ENCODE measurements at places on chromosomes 1 and 21. TPM values are rescaled to one million over a fixed set of nuclear protein-coding genes. Genes with fewer than 3 reads are reported as not detected.
A peak's percentile ranks its signal among the peaks of the same experiment; 100 is the strongest.

- H3K4me1 ChIP-seq: peaks cover 51% of the 10 kb centered on the region
- no peak for DNase-seq
- H3K4me3 ChIP-seq: peak overlapping the region; percentile 82
- no peaks in the 10 kb centered on the region for H3K27me3 ChIP-seq
- H3K36me3 ChIP-seq: peaks cover 8% of the 10 kb centered on the region
These were observed 602 bp downstream of the KIAA0319L start for GRCh38 chr1:35556484-35557117.

Gene LAMC1
- total RNA-seq: 137 TPM

DNA sequence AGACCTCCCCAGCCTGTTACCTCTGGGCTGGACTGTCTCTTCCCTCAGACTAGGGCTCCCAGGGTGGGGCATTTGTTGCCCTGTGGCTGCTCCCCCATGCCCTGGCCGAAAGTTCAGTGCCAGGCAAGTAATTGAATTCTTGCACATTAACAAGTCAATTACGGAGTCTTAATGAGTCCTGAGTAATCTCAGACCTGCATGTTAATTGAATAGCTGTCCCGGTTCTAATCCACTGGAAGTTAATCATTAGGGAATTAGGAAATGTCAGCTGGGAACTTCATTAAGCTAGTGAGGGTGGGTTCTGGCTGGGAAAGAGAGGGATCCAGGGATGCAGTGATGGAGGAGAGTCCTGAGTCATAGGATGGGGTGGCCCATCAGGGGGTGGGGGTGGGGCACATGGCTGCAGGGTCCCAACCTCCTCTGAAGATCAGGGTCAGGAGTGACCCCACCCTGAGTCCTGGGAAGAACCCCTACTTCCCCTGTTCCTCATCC lies 47.1 kb upstream of the CSF3R start:
- no peaks in the 10 kb centered on the region for H3K36me3 ChIP-seq
- DNase-seq: no peak
- no peak overlapping the region for H3K4me3 ChIP-seq
- H3K4me1 ChIP-seq: no peaks in the 10 kb centered on the region
- H3K27ac ChIP-seq: no peak overlapping the region
- peaks cover 20% of the 10 kb centered on the region for H3K27me3 ChIP-seq

DNA sequence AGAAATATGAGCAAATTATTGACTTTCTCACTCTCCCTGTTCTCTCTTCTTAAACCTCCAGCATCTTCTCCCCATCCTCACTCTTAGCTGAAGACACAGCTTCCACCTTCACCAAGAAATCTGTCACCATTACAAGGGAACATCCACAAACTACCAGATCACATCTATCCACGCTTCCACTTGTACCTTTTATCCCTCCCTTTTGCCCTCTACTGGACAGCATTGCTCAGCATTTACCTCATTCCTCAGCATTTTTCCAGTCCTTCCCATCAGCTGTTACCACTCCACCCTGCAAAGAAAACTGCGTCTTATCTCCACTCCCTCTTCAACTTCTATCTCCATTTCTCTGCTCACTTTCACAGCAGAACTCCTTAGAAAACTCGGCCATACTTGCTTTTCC lies 42.6 kb downstream of the KCNJ6 start:
- H3K27ac ChIP-seq: no peak overlapping the region
- H3K4me3 ChIP-seq: no peak overlapping the region
- DNase-seq: no peak
- H3K4me1 ChIP-seq: no peaks in the 10 kb centered on the region

DNA sequence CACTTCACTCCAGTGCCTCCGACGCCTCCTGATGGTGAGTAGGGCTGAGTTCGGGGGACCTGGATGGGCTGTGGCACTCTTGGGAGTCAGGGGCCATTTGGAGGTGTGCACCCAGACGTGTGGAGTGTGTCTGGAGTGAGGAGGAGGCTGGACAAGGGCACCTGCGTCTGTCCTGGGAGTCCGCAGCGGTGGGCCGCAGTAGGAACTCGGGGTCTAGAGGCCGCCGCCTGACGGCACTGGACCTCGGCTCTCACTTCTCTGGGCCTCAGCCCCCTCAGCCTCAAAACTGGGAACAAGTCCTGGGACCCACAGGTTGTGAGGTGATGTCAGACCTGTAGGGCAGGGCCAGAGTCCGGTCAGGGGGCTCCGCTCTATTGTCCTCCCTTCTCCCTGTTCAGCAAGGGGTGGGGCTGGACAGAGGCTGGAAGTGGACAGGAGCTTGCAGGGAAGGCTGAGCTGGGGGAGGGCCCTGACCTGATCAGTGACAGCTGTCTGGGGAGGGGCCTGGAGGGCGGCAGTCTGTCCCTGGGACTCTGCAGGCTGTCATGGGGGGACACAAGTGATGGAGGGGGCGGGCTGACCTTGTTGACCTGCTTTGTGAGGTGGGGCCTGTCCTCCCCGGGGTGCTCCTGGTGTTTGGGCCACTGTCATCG lies 15.5 kb downstream of the AGRN start:
- no peak overlapping the region for H3K4me3 ChIP-seq
- peaks cover 18% of the 10 kb centered on the region for H3K36me3 ChIP-seq
- no peaks in the 10 kb centered on the region for H3K27me3 ChIP-seq
- DNase-seq: no peak
- H3K27ac ChIP-seq: no peak overlapping the region

DNA sequence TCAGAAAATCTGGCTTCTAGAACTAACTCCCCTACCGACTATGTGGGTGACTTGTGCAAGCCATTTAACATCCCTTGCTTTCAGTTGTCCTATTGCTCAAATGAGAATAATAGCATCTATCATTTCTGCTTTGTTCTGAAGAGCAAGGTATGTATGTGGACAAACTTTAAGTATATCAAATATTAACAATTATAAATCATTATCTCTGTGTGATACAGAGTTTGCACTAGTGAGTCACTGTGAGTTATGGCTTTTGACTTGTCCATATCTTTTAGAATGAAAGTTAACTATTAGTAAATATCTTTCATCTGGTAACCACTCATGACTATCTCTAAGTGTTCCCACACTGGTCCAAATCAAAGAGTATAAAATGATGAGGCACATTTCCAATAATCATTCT lies 812.9 kb upstream of the ADGRL2 start:
- H3K4me1 ChIP-seq: no peaks in the 10 kb centered on the region
- H3K27ac ChIP-seq: no peak overlapping the region
- H3K4me3 ChIP-seq: no peak overlapping the region
- no peaks in the 10 kb centered on the region for H3K36me3 ChIP-seq
- no peaks in the 10 kb centered on the region for H3K27me3 ChIP-seq
- no peak for DNase-seq

DNA sequence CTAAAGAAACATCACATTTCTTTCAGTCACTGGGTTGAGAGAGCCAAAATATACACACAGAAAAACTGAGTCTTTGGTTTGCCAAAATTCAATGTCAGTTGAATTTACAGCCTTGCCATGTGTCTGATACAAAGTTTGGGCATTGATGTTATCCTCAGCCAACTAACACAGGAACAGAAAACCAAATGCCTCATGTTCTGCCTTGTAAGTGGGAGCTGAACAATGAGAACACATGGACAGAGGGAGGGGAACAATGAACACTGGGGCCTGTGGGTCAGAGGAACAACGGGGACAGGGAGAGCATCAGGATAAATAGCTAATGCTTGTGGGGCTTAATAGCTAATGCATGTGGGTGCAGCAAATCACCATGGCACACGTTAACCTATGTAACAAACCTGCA lies 39.6 kb upstream of the C21orf91 start:
- H3K27ac ChIP-seq: no peak overlapping the region
- H3K36me3 ChIP-seq: no peaks in the 10 kb centered on the region
- 0 out of 2 replicates have a peak, but pooled peaks cover 1% of the 10 kb centered on the region for H3K27me3 ChIP-seq
- no peaks in the 10 kb centered on the region for H3K4me1 ChIP-seq
- DNase-seq: no peak
- H3K4me3 ChIP-seq: no peak overlapping the region

Gene RAB25
- total RNA-seq: 0.20 TPM

Gene SLC16A4
- 0.60 TPM for total RNA-seq

Gene SH2D2A
- 0.73 TPM for total RNA-seq

Gene PRUNE1
- total RNA-seq: 19.0 TPM

DNA sequence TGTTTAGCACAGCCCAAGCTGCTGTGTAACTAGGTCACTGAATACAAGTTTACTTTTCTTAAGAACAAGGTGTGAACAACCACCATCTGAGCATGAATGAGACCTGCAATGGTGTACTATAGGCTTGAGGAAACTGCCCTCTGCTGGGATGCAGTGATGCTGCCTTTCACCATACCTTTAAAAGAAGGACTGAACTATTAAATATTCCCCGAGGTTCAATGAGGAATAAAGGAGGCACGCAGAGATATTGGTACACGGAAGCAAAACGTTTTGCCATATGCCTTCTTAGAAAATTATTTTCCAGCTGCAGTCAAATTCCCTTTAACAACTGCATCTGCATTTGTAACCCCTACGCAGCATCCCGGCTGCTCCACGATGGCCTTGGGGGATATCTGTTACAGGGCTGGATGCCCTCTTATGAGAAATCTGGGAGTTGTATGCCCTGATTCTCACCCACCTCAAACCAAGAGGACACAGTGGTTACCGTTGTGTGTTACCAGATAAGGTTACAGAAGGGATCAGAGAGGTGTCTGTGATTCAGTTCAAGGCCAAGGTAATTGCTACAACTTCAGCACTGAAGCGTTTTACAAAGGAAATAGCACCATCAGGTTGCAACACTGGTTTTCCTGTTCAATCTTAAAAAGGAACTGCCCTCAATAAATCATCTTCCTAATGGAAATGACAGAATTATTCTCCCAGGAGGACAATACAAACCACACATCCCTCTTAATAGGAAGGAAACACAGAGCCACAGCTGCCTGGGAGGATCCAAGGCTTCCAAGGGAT lies 470.5 kb downstream of the LTN1 start:
- no peak overlapping the region for H3K27ac ChIP-seq
- no peaks in the 10 kb centered on the region for H3K4me1 ChIP-seq
- H3K4me3 ChIP-seq: no peak overlapping the region
- DNase-seq: no peak
- H3K27me3 ChIP-seq: no peaks in the 10 kb centered on the region
- H3K36me3 ChIP-seq: no peaks in the 10 kb centered on the region

DNA sequence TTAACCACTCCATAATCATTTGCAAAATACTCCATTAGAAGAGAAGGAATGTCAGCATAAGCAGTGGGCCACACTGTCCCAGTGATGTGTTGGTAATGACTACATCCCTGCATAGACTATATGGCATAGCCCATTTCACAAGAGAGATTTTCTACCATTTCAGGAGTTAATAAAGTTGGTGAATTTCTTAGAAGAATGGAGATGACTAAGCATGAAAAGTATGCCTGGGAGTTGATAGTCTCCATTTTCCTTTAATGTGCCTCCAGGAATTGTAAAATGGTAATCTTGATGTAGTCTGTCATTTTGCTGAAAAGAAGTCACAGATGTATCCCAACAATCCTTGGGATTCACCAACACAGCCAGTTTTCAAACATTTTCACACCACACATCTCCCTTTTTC lies 608.8 kb upstream of the CHRM3 start:
- no peaks in the 10 kb centered on the region for H3K4me1 ChIP-seq
- H3K4me3 ChIP-seq: no peak overlapping the region
- no peak overlapping the region for H3K27ac ChIP-seq
- no peak for DNase-seq

- no peaks in the 10 kb centered on the region for H3K27me3 ChIP-seq
- H3K4me3 ChIP-seq: no peak overlapping the region
- H3K36me3 ChIP-seq: no peaks in the 10 kb centered on the region
- DNase-seq: no peak
These were observed 21.6 kb upstream of the SLAMF6 start for GRCh38 chr1:160544647-160545046.

Gene TMCC2
- 0.21 TPM for total RNA-seq

DNA sequence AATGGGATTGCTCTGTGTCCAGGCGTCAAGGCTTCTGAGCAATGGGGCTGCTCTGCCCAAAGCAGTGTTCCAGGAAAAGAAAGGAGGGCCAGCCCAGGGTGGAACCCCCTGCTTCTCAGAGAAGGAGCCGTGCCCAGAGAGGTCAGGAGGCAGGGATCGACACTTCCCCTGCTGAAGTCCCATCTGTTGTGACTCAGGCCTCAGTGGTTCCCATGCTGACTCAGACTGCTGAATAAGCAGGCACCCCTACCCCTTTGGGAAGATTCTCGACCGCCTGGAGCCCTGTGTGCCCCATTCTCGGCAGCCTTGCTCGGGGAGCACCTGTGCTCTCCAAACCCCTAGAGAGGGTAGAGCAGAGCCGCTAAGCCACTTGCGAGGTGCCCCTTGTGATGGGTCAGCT lies 23.9 kb downstream of the PKP1 start:
- no peaks in the 10 kb centered on the region for H3K36me3 ChIP-seq
- DNase-seq: no peak
- H3K4me3 ChIP-seq: no peak overlapping the region
- peaks cover 10% of the 10 kb centered on the region for H3K4me1 ChIP-seq
- H3K27ac ChIP-seq: no peak overlapping the region
- H3K27me3 ChIP-seq: peaks cover 1% of the 10 kb centered on the region

GRCh38 chr21:34335316-34335715 lies 28.5 kb upstream of the KCNE2 start:
- H3K27me3 ChIP-seq: peaks cover 43% of the 10 kb centered on the region
- DNase-seq: no peak
- peaks cover 13% of the 10 kb centered on the region for H3K4me1 ChIP-seq
- no peaks in the 10 kb centered on the region for H3K36me3 ChIP-seq
- no peak overlapping the region for H3K4me3 ChIP-seq
- no peak overlapping the region for H3K27ac ChIP-seq

- H3K36me3 ChIP-seq: peaks cover 13% of the 10 kb centered on the region
- no peaks in the 10 kb centered on the region for H3K27me3 ChIP-seq
- H3K4me3 ChIP-seq: no peak overlapping the region
- DNase-seq: no peak
- no peaks in the 10 kb centered on the region for H3K4me1 ChIP-seq
- H3K27ac ChIP-seq: no peak overlapping the region
These were observed 11.1 kb downstream of the POFUT2 start for GRCh38 chr21:45276596-45276995.

- DNase-seq: no peak
- H3K27me3 ChIP-seq: no peaks in the 10 kb centered on the region
- no peak overlapping the region for H3K27ac ChIP-seq
- no peaks in the 10 kb centered on the region for H3K4me1 ChIP-seq
- peaks cover 44% of the 10 kb centered on the region for H3K36me3 ChIP-seq
These were observed 30.2 kb downstream of the LTN1 start for GRCh38 chr21:28962465-28962864.

DNA sequence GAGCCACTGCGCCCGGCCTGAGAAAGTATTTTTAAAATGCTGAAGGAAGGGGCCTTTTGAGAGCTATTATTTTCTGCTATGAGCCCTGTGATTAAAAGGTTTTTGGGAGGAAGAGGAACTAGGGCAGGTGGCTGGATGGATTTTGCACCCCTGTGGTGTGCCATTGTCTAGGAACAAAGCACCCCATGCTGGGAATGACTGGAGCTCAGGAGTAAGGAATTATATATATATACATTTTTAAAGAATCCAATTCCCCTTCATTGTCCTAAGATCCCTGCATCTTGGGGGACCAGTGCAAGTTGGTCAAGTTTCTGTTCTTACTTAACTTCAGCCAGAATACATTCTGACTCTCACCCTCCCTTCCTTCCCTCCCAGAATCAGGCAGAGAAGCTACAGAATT lies 91.6 kb downstream of the ZNF648 start:
- no peaks in the 10 kb centered on the region for H3K27me3 ChIP-seq
- no peaks in the 10 kb centered on the region for H3K36me3 ChIP-seq
- no peak for DNase-seq
- H3K4me3 ChIP-seq: no peak overlapping the region
- no peaks in the 10 kb centered on the region for H3K4me1 ChIP-seq

- no peaks in the 10 kb centered on the region for H3K36me3 ChIP-seq
- H3K4me1 ChIP-seq: no peaks in the 10 kb centered on the region
- H3K27me3 ChIP-seq: no peaks in the 10 kb centered on the region
These were observed 762.9 kb downstream of the LTN1 start for GRCh38 chr21:28229814-28230213.

Data from HepG2 (cell line).